ENCODE measurements at places on chromosomes 7 and 10.

GRCh38 chr10:29840516-29841276, 205.9 kb upstream of the SVIL start:
- no peak for DNase-seq

DNA sequence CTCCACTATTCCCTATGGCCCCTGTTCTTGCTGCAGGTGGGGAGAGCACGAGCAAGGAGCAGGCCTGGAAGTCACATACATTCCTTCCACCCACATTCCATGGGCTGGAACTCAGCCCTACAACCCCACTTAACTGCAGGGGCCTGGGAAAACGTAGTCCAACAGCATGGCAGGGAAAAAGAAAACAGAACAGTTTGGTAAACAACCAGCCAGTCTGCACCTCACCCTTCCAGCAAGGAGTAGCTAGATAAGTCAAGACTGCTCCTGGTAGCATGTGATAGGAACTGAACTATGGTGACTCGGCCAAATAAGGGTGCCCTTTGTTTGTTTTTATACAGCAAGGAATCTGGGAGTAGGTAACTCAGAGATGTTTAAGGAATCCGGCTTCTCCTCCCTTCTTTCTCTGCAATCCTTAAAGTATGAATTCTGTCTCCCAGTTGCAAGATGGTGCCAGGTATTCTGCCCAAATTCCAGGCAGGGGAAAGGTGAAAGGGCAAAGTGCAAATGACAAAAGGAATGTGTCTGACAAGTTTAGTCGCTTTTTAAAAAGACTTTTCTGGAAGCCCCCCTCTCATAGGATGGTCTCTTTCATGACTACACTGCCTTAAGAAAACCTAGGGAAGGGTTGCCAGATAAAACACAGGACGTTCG, 311.7 kb upstream of the NEBL start:
- DNase-seq = no peak

- DNase-seq = no peak
Observed at GRCh38 chr7:140724706-140725105, 28.2 kb downstream of the NDUFB2 start.

DNA sequence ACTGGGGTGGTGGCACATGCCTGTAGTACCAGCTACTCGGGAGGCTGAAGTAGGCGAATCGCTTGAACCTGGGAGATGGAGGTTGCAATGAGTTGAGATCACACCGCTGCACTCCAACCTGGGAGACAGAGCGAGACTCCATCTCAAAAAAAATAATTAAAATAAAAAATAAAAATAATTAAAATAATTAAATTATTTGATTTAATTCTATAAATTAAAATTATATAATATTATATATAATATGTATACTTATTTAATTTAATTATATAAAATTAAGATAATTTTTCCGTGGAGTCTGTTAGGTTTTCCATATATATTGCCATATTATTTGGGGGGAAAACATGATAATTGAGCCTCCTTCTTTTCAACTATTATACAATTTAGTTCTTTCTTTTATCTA, 12.0 kb downstream of the WIPF3 start:
- DNase-seq = no peak

- DNase-seq = no peak
Observed at GRCh38 chr10:117003336-117003735, 1.7 kb downstream of the SHTN1 start.

GRCh38 chr7:158771213-158771834, 58.0 kb downstream of the ESYT2 start:
- DNase-seq = no peak

- no peak for DNase-seq
Observed at GRCh38 chr7:15848362-15848761, 161.9 kb upstream of the MEOX2 start.

DNA sequence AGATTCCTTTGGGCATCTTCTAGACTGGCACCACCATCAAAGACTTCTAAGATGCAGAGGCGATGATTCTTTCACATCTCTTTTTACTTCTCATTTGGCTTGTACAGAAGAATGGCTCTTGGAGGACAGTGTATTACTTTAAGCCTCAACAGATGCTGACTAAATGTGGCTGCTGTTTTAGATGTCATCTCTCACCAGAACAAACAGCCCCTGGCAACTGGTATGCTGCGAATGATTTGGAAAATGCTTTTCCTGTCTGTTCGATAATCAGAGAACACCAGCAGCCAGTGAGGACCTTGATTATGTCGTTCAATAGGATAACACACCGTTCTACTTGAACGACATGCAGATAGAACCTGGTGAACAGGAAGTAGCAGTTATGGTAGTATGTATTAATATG, 131.8 kb downstream of the RNF216 start:
- DNase-seq = no peak

DNA sequence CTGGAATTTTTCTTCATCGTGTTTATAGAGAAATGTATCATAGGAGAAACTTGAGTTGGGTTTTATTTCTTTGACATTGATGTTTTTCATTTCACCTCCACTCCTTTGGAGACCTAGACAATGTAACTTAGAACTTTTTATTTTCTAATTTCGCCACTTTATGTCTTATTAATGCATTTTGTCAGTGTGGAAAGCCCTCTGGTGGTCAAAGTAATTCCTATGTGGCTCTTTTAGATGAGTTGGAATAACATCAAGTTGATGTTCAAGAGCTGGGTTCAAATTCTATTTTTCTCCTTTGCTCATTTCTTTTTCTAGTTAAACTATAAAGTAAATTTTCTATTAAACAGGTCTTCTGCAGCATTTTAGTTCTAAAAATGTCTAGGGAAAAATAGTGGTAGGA, 478.6 kb downstream of the LRMDA start:
- no peak for DNase-seq

DNA sequence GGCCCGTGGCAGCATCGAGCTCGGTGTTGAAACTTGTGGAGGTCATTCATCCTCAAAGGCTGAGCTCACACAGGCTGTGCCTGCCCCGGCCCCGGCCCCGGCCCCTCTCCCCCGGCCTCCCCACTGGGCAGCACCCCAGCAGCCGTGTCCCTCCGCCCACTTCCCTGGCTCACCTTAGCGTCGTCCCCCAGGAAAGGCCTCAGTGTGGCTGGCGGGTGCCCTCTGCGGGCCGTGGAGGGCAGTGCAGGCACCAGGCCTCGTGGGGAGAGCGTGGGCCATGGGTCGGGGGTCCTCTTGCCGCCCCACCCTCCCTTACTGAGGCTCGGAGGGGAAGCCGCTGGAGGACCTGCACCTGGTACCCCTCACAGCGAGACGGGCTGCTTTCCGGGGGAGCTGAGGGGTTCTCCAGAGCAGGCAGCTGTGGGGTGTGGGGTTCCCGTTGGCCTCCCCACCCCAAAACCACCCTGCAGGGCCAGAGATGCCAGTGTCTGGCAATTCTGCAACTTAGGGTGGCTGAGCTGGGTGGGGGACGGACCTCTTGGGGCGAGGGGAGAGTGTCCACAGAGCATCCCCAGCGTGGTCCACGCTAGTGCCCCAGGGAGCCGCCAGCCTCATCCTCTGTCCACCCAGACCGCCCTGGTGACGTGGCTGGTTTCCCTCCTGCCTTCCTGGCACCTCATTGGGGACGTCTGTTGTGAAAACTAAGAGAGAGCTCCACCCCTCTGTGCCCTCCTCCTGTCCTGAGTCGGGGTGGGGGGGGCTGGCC, 44.2 kb upstream of the DPYSL4 start:
- peak; percentile 40 for DNase-seq

DNA sequence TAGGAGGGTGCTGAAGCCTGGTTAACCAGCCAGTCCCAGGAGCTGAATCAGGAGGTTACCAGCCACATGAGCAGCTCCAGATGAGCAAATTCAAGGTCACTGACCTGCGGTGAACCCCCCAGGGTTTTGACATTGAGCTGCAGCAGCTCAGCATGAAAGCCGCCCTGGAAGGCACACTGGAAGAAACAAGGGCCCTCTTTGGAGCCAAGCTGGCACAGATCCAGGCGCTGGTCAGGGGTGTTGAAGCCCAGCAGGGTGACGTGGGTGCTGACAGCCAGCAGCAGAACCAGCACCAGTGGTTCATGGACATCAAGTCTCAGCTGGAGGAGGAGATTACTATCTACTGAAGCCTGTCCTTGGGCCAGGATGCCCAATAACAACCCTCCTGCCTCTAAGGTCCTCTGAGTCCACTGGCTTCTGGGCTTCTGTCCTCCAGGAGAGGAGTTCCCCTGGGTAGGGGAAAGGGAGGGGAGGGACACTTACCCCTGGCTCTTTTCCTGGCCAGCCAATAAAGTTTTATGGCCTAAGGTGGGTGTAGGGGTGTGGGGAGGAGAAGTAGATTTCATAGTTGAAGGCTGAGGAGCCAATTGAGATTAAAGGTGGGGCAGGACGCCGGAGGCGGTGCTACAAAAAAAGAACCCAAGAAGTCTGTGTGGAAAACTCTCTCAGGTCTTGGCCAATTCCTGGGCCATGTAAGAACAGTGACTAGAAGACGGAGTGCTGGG, 29.4 kb upstream of the ATOH7 start:
- no peak for DNase-seq

DNA sequence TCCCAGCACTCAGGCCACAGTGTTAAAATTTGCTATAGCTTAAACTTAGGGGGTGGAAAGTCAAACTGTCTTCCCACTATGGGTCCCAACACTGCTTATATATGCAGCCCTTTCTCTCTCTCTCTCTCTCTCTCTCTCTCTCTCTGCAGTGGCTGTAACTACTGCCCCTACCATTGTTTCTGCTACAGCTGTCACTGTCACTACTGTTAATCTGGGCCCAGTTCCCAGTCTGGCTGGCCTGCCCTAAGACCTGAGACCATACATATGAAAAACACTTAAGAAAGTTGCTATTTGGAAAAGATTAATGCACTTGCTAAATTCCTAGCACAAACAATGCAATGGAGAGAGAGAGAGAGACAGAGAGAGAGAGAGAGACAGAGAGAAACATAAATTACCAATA, 78.6 kb downstream of the THSD7A start:
- DNase-seq = no peak

GRCh38 chr7:158695726-158696452, 8.7 kb downstream of the NCAPG2 start:
- DNase-seq = no peak

DNA sequence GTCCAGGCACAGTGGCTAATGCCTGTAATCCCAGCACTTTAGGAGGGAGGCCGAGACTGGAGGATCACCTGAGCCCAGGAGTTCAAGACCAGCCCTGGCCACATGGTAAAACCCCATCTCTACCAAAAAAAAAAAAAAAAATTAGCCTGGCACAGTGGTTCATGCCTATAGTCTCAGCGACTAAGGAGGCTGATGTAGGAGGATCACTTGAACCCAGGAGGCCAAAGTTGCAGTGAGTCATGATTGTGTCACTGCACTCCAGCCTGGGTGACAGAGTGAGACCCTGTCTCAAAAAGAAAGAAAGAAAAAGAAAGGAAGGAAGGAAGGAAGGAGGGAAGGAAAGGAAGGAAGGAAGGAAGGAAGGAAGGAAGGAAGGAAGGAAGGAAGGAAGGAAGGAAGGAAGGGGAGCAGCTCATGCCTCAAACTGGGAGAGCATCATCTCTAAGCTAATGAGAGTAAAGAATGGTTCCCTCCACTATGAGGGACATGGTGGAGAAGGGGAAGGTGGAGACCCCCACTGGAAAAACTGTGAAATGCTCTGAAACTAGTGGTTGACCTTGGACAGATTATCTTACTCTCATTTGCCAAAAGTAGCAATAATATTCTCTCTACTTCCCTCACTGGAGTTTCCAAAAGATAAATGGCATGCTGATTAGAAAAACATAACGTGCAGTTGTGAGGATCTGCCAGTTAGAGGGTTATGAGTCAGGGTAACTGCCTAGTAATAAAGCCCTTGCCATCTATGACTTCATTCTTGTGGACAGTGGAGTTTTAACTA, 16.8 kb downstream of the GIMAP5 start:
- peak; percentile 21 for DNase-seq

DNA sequence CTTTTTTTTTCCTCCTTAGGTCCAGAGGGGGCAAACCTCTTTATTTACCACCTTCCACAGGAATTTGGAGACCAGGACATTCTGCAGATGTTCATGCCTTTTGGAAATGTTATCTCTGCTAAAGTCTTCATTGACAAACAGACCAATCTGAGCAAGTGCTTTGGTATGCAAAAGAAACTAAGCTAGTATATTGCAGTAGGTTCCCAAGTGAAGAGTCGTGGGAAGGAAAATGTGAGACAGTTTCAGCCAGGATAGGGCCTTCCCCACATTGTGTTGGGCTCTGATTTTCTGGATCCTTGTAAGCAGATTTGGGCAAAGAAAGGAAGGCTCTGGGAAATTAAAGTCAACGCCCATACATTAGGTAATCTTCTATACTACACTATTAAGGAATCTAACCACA, 285.6 kb downstream of the USP6NL start:
- no peak for DNase-seq

- no peak for DNase-seq
Observed at GRCh38 chr7:98562381-98562823, 54.7 kb upstream of the NPTX2 start.

GRCh38 chr7:80736371-80737125, 98.1 kb downstream of the CD36 start:
- DNase-seq = no peak

GRCh38 chr7:94028768-94029167, 24.6 kb upstream of the BET1 start:
- no peak for DNase-seq

GRCh38 chr7:150954201-150954985, 23.7 kb downstream of the KCNH2 start:
- DNase-seq = no peak

- DNase-seq = no peak
Observed at GRCh38 chr10:59360605-59361405, 1.5 kb downstream of the FAM13C start.

GRCh38 chr10:944034-944831, 12.7 kb upstream of the LARP4B start:
- DNase-seq = no peak

DNA sequence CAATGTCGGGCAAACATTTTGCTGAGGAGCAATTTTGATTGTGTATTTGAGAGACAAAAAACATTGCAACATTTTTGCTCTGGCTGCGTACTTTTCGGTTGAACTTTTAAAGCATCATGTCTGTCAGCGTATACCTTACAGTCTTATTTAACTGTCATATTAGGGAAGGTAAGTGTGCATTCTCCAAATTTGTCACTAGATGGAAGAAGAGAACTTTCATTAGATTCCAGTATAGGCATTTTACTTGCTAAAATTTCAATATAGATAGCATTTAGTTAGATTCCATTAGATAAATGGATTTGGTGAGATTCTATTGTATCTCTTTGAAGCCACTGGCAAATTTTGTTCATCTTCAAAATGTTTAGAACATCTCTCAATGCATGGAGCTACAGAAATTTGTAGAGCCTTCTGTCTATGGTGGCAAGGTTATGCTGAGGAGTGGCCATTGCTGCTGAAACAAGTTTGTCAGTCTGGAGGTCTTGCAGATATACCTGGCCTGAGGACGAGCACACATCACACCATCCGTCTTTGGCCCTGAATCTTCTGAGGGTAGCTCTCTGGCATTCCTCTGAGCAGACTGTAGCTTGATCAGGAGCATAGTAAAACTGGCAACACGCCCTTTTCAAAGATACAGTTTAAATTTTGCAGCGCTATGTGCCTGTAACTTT, 437.5 kb upstream of the MBL2 start:
- peak; percentile 8 for DNase-seq

Data from OCI-LY7 (cell line).